ENCODE measurements at places on chromosomes 7 and 10.
A peak's percentile ranks its signal among the peaks of the same experiment; 100 is the strongest.

- no peak for DNase-seq
- H3K27ac ChIP-seq, result no peak overlapping the region
- H3K4me3 ChIP-seq, result no peak overlapping the region
- H3K36me3 ChIP-seq, result no peaks in the 10 kb centered on the region
- H3K27me3 ChIP-seq, result no peaks in the 10 kb centered on the region
Measured at GRCh38 chr7:17103984-17104383, 194.5 kb upstream of the AHR start.

DNA sequence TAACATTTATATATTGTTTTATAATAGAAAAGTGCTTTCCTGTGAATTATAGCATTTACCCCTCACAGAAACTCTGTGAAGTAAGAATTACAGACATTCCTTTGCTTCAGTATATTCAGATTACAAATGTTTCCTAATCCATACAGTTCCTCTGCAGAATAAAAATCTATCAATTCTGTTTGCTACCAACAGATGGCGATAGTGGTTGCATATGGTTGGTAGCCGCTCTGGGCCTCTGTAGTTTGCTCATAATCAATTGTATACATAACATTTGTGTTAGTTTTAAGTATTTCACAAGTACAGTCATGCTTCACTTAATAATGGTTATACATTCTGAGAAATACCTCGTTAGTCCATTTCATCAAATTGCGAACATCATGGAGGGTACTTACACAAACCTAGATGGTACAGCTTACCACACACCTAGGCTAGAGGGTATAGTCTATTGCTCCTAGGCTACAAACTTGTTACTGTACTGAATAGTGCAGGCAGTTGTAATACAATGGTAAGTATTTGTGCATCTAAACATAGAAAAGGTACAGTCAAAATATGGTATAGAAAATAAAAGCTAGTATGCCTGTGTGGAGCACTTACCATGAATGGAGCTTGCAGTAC, 94.4 kb upstream of the STEAP4 start:
- no peak for DNase-seq
- H3K27ac ChIP-seq, result no peak overlapping the region
- peaks cover 4% of the 10 kb centered on the region for H3K4me1 ChIP-seq
- no peak overlapping the region for H3K4me3 ChIP-seq
- no peaks in the 10 kb centered on the region for H3K27me3 ChIP-seq

GRCh38 chr10:124992462-124993344, 50.8 kb downstream of the ZRANB1 start:
- no peak overlapping the region for H3K4me3 ChIP-seq
- peaks cover 63% of the 10 kb centered on the region for H3K36me3 ChIP-seq
- H3K4me1 ChIP-seq, result peaks cover 11% of the 10 kb centered on the region
- H3K27me3 ChIP-seq, result no peaks in the 10 kb centered on the region
- peak overlapping the region; percentile 35 for H3K27ac ChIP-seq

DNA sequence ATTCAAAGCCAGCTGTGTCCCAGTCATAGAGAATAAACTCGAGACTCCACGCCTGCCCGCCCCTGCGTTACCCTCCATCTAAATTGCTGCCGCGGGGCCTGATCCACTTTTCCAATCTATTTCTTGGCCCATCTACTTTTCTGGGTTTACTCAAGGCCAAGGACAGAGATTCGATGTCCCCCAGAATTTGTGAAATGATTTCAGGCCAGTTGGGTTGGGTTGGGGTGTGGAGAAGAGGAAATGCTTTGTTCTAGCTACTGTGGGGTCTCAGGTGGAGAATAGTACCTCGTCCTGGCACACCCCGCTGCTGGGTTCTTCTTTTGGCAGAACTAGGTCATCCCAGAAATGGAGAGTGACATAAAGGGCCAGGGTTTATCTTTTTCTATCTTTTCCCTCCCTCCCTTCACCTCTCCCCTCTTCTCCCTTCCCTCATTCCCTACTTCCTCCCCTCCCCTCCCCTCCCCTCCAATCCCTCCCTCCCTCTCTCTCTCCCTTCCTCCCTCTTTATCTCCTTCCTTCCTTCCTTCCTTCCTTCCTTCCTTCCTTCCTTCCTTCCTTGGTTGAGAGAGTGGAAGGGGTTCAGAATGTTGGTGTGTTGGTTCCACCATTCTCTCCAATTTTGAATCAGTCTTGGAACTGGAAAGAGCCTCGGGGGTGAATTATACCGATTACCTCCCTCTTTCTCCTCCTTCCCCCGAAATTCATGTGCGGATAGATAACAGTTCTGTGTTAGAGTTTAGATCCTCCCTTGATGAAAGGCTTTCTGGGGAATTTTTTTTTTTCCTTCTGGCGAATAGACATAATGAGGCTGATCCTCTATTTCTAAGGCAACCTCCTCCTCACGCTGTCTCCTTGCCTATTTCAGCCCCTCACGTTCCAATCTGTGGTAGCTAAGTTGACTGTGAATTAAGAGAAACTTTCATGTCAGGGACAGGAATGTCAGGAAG, 1.2 kb upstream of the TMEM229A start:
- no peak for DNase-seq
- H3K4me1 ChIP-seq, result peaks cover 24% of the 10 kb centered on the region
- H3K27me3 ChIP-seq, result peaks cover 35% of the 10 kb centered on the region
- no peak overlapping the region for H3K27ac ChIP-seq

DNA sequence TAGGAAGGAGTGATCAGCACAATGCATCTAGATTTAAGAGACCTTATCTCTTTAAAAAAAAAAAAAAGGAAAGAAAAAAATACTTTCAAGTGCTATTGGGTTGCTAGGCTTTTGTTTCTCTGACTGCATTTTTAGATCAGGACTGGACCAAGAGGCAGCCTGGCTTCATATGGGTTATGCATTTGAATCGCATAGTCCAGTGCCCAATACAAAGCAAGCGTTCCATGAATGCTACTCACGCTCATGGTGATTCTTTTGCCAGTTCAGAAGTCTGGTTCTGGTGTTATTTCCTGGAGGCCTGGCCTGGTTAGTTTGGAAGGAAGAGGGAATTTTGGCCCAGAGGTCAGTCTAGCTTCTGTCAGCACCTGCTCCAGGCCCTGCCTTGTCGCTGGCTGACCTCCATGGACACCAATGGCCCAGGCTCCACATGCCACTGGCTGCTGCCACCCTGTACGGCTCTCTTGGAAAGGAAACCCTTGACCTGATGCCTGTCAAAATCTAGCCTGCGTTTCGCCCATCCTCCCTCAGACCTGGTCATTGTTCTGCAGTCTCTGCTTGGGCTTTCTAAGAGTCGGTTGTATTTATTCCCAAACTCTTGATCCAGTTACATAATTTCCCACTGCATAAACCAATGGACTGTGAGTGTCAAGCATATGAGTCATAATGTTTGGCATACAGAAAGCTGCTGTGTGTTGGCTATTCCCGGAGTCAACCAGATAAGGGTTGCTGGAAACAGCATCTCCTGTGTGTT, 74.3 kb upstream of the MKX start:
- no peaks in the 10 kb centered on the region for H3K36me3 ChIP-seq
- H3K4me1 ChIP-seq, result no peaks in the 10 kb centered on the region
- H3K4me3 ChIP-seq, result no peak overlapping the region

- no peaks in the 10 kb centered on the region for H3K4me1 ChIP-seq
- H3K27me3 ChIP-seq, result no peaks in the 10 kb centered on the region
- peaks cover 66% of the 10 kb centered on the region for H3K36me3 ChIP-seq
- no peak overlapping the region for H3K4me3 ChIP-seq
- DNase-seq, result no peak
- no peak overlapping the region for H3K27ac ChIP-seq
Measured at GRCh38 chr7:30630986-30631385, 36.3 kb downstream of the GARS1 start.

DNA sequence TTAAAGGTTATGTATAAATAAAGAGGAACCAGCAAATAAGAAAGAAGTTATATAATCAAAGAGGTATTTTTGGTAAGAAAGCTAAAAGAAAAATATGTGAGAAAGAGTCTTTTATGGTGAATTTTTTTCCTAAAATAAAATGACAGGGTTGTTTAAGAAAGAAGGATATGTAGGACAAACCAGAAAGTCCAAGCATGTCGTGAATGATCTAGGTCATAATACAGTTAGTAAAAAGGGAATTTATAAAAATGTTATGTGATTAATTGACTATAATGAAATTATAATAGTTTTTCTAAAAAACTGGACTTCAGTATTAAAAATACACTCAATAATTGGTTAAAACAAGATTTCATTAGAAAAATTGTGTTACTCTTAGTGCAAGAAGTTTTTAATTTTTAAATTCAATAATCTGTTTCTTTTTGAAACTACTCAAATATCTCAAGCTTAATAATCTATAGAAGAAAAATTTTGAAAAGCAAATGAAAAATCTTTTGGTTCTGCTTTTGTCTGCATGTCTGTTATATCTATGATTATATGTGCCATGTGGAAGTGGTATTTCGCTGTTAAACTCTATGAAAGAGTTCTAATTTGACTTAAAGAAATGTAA, 23.3 kb downstream of the AVL9 start:
- H3K4me1 ChIP-seq, result peaks cover 15% of the 10 kb centered on the region
- H3K36me3 ChIP-seq, result no peaks in the 10 kb centered on the region
- H3K27ac ChIP-seq, result no peak overlapping the region
- DNase-seq, result no peak

- H3K4me3 ChIP-seq, result no peak overlapping the region
- H3K27me3 ChIP-seq, result no peaks in the 10 kb centered on the region
- H3K4me1 ChIP-seq, result no peaks in the 10 kb centered on the region
Measured at GRCh38 chr7:132950725-132951124, 131.2 kb downstream of the CHCHD3 start.

- H3K27me3 ChIP-seq, result peaks cover 8% of the 10 kb centered on the region
- H3K36me3 ChIP-seq, result no peaks in the 10 kb centered on the region
- H3K4me1 ChIP-seq, result no peaks in the 10 kb centered on the region
Measured at GRCh38 chr10:69969977-69970376, 82.7 kb upstream of the MACROH2A2 start.

DNA sequence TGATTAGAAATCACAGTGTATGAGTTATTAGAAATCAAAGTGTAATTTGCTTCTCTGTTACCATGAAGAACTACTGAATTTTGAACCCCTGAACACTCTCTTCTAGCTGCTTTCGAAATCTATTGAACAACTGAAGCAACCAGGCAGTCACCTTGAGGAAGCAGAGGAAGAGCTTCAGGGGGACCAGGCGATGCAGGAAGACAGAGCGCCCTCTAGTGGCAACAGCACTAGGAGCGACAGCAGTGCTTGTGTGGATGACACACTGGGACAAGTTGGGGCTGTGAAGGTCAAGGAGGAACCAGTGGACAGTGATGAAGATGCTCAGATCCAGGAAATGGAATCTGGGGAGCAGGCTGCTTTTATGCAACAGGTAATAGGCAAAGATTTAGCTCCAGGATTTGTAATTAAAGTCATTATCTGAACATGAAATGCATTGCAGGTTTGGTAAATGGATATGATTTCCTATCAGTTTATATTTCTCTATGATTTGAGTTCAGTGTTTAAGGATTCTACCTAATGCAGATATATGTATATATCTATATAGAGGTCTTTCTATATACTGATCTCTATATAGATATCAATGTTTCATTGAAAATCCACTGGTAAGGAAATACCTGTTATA, 170.7 kb downstream of the HDAC9 start:
- DNase-seq, result peak; percentile 94
- no peak overlapping the region for H3K27ac ChIP-seq
- H3K4me1 ChIP-seq, result peaks cover 3% of the 10 kb centered on the region

GRCh38 chr7:37333075-37333474, 115.6 kb downstream of the ELMO1 start:
- no peaks in the 10 kb centered on the region for H3K4me1 ChIP-seq
- H3K4me3 ChIP-seq, result no peak overlapping the region
- no peaks in the 10 kb centered on the region for H3K27me3 ChIP-seq
- H3K36me3 ChIP-seq, result no peaks in the 10 kb centered on the region

DNA sequence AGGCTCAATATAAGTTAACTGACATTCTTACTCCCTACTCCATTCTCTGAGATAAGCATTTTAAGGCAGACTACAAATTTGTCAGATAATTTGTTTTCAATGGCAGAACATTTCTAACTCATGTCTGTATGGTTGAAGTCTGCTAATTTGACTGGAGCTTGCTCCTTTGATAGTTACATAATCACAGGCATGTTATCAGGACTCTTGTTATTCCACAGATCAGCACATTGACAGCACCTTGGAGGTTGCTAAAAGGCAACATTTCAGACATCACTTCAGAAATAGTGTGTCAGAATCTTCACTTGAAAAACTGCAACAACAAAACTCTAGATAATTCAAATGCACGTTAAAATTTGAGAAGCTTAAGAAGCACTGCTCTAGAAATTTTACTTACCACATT, 158.3 kb upstream of the PCLO start:
- H3K4me1 ChIP-seq, result no peaks in the 10 kb centered on the region
- DNase-seq, result no peak
- no peaks in the 10 kb centered on the region for H3K36me3 ChIP-seq

GRCh38 chr7:16889851-16890415, 8.2 kb upstream of the AGR3 start:
- no peak for DNase-seq
- no peaks in the 10 kb centered on the region for H3K4me1 ChIP-seq
- H3K27me3 ChIP-seq, result no peaks in the 10 kb centered on the region
- no peaks in the 10 kb centered on the region for H3K36me3 ChIP-seq

- H3K4me1 ChIP-seq, result peaks cover 14% of the 10 kb centered on the region
- DNase-seq, result no peak
- H3K4me3 ChIP-seq, result no peak overlapping the region
- H3K27ac ChIP-seq, result no peak overlapping the region
- no peaks in the 10 kb centered on the region for H3K36me3 ChIP-seq
- no peaks in the 10 kb centered on the region for H3K27me3 ChIP-seq
Measured at GRCh38 chr10:78730754-78731153, 338.0 kb upstream of the ZMIZ1 start.

GRCh38 chr10:70765794-70766594, 19.2 kb downstream of the TBATA start:
- H3K27me3 ChIP-seq, result no peaks in the 10 kb centered on the region
- H3K36me3 ChIP-seq, result no peaks in the 10 kb centered on the region
- no peaks in the 10 kb centered on the region for H3K4me1 ChIP-seq
- no peak for DNase-seq
- no peak overlapping the region for H3K4me3 ChIP-seq

GRCh38 chr10:83625831-83626360, 513.4 kb upstream of the GHITM start:
- H3K27me3 ChIP-seq, result no peaks in the 10 kb centered on the region
- H3K4me1 ChIP-seq, result no peaks in the 10 kb centered on the region
- no peak overlapping the region for H3K4me3 ChIP-seq

DNA sequence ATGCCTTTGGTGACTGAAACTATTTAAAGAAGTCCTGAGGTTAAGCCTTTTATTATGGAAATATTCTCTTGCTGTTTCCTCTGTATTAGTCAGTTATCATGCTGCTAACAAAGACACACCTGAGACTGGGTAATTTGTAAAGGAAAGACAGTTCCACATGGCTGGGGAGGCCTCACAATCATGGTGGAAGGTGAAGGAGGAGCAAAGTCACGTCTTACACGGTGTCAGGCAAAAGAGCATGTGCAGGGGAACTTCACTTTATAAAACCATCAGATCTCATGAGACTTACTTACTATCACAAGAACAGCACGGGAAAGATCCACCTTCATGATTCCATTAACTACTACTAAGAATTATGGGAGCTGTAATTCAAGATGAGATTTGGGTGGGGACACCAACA, 121.2 kb upstream of the GPR26 start:
- H3K4me1 ChIP-seq, result no peaks in the 10 kb centered on the region
- H3K27ac ChIP-seq, result no peak overlapping the region
- no peak overlapping the region for H3K4me3 ChIP-seq
- H3K36me3 ChIP-seq, result no peaks in the 10 kb centered on the region
- peak; percentile 57 for DNase-seq
- no peaks in the 10 kb centered on the region for H3K27me3 ChIP-seq

All from esophagus muscularis mucosa (tissue), 4 donors.